ENCODE measurements at places on chromosomes 13 and 19.

DNA sequence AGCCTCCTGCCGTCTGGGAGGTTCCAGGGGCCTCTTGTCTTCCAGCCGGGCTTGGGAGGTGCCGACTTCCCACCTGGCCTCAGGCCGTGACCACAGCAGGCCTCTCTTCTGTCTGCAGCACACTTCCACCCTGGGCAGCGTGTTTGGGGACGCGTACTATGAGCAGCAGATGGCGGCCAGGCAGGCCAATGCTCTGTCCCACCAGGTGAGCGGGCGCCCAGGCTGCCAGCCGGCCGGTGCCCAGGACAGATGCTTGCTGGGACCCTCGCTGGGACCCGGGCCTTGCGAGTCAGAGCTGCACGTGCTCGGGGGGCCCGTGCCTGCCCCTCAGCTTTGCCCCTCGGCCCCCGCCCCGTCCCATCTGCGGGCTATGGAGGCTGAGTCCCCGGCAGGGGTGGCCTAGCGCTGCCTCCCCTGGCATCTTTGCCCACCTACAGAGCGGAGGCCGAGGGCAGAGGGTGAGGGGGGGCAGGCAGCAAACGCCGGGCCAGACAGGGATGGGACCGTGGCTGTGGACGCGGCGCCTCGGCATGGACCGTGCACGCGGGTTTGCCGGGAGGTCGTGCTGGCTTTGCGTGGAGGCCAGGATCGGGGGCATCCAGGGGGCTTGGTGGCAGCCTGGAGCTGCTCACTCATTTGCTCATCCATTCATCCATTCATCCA is 16.2 kb downstream of the COMP start:
- DNase-seq = no peak

GRCh38 chr19:44509478-44509877 is 9.2 kb upstream of the ZNF180 start:
- DNase-seq = no peak

- no peak for DNase-seq
These were observed 24.5 kb upstream of the LPAR6 start for GRCh38 chr13:48437371-48437770.

DNA sequence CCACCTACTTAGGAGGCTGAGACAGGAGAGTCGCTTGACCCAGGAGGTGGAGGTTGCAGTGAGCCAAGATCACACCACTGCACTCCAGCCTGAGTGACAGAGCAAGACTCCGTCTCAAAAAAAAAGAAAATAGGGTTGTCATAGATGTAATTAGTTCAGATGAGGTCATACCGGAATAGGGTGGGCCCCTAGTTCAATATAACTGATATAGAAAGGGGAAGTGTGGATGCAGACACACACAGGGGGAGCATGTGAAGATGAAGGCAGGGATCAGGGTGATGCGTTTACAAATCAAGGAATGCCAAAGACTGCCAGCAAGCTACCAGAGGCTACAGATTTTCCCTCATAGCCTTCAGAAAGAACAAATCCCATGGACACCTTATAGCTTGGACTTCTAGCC is 24.3 kb upstream of the EEF1AKMT1 start:
- DNase-seq = no peak

- DNase-seq = no peak
These were observed 80.4 kb downstream of the INSR start for GRCh38 chr19:7213628-7214323.

DNA sequence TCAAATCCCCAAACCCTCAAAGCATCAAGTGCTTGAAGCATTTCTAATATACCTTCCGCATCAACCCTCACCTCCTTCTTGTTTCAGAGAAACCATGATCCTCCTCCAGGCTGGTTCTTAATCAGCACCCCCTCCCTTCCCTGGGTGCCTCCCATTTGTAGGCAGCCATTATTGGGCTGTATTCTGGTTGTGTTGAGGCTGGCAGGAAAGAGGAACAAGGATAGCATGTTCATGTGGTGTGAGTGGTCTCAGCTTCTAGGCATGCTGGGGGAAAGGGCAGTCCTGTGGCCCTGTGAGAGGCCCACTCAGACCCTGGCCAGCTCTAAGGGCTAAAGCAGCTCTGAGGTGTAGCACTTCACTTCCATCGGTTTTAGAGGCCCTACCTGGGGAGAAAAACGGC is 18.9 kb upstream of the TRIM13 start:
- no peak for DNase-seq

DNA sequence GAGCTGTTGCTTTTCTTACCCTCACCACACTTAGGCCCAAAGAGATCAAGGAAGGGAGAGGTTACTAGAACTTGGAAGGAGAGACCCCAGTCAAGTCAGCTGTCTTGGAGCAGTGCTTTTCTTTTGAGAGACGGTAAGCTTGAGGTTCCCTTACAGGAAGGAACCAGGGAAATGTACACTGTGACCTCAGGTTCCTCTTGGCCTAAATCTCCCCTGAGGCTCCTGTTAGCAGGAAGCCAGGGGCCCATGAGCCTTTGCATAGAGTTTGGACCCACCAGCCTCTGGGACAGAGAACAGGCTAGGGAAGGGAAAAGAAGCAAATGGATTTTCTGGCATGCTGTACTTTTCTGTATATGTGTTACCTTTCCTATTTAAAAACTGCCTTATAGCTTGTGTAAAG is 5.9 kb upstream of the GPR18 start:
- no peak for DNase-seq

- no peak for DNase-seq
These were observed 2.9 kb downstream of the FCER2 start for GRCh38 chr19:7699003-7699402.

- no peak for DNase-seq
These were observed 11.8 kb upstream of the CEACAM1 start for GRCh38 chr19:42540071-42540553.

- peak; percentile 40 for DNase-seq
These were observed 8.7 kb upstream of the SERPINE3 start for GRCh38 chr13:51330791-51331190.

DNA sequence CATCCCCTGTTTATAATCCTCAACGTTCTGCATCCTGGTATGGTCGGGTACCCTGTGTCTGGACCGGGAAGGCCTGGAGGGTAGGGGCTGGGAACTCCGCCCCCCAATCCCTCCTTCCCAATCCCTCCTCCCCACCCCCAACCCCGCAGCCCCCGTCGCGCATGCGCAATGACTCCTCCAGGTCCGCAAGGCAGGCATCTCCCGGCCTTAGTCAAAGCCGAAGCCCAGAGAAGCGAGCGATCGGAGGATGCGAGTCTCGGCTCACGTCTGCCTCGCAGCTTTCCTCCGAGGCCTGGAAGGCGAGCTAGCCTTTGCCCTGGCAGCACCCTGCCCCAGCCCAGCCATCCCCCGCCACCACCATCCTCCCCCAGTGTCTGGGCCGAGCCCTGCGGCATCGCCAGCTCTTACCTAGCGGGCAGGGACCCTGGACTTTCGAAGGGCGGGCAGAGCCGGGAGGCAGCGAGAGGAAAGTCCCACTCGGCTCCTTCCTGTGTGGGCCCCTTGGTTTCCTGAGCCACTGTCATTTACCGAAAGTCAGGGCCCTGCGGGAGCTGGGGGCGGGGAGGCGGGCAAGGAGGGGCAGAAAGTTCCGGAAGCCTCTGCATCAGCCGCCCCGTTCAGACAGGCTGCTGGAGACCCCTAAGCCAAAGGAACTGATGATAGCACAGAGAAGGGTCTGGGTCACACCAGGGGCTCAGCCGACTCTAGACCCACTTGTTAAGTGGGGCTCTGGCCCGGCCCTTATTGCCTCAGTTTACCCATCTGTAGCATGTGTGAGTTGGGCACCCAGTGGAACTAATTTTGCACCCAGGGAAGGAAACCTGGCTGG is at the start of gene JAK3:
TSS of gene JAK3 (minus strand) at position 445 of the 829 bp plus-strand sequence. CDS start 3,565 bp downstream, outside the sequence.
- DNase-seq = peak; percentile 89

DNA sequence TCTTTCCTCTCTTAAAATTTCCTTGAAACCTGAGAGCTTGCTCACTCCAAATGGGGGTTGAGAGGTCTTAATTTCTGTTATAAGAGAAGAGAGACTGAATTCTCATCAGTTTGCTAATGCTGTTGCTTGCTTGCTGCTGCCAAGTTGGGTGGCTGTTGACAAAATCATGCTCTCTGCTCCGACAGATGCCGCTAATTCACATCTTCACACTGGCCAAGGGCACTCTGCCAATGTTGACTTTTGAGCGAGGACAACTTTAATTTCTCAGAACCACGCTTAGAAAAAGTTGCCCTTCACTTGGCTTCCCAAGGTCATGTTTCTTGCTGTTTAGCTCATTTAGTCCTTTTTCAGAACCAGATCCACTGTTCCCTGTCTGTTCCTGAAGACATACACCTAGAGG is 402.9 kb downstream of the HS6ST3 start:
- DNase-seq = no peak

GRCh38 chr13:82963226-82964099 is 918.8 kb downstream of the SLITRK1 start:
- no peak for DNase-seq

DNA sequence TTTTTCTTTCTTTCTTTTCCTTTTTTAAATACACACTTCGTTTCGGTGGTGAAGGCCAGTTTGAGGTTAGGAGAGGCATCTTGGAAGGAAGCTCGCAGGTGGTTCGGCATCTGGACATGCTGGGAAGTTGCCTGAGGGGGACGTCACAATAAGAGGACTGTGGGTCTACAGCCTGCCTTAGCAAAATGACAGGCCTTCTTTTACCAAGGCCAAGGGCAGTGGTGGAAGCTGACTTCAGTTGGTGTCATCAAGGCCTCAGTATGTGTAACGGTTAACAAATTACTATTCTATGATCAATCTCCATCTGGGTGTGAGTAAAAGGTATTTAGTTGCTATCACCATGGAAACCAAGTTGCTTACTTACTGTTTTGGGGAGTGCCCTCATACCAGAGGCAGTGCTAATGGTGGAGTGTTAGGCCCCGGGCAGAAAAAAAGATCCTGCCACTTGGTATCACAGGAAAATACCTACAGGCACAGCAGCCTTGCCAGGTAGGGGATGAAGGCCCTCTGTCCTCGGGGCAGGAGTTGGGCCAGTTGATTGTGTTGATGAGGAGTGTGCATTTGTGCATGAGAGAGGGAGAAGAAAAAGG is 10.3 kb downstream of the ACTN4 start:
- DNase-seq = no peak

- no peak for DNase-seq
These were observed 26.6 kb upstream of the OR10H1 start for GRCh38 chr19:15841875-15842569.

- no peak for DNase-seq
These were observed 624 bp downstream of the SAFB start for GRCh38 chr19:5623397-5624017.

- DNase-seq = no peak
These were observed 263.4 kb upstream of the ZNF507 start for GRCh38 chr19:32082028-32082427.

DNA sequence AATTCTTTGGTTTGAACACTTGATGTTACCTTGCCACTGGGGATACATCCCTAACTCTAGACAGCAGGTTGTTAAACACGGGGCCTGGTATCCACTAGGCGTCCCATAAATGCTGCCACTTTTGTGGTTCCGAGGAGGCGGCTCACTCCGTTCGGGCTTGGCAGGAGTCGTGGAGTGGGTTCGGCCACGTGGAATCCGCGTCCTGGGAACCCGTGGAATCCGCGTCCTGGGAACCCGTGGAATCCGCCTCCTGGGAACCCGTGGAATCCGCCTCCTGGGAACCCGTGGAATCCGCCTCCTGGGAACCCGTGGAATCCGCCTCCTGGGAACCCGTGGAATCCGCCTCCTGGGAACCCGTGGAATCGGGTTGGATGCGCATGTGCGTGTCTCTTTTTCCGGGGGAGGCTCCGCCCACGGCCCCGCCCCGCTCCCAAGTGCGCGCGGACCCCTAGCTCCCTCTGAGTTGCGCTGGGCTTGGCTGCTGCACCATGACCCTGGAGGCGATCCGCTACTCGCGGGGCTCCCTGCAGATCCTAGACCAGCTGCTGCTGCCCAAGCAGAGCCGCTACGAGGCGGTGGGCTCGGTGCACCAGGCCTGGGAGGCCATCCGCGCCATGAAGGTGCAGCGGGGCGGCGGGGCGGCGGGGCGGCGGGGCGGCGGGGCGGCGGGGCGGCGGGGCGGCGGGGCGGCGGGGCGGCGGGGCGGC is at the start of gene MRI1:
TSS of gene MRI1 (plus strand) at position 422 of the 707 bp plus-strand sequence. CDS start at position 489, 67 bp downstream.
- peak; percentile 96 for DNase-seq

- DNase-seq = peak; percentile 54
These were observed 7.9 kb downstream of the SIPA1L3 start for GRCh38 chr19:37914908-37915307.

DNA sequence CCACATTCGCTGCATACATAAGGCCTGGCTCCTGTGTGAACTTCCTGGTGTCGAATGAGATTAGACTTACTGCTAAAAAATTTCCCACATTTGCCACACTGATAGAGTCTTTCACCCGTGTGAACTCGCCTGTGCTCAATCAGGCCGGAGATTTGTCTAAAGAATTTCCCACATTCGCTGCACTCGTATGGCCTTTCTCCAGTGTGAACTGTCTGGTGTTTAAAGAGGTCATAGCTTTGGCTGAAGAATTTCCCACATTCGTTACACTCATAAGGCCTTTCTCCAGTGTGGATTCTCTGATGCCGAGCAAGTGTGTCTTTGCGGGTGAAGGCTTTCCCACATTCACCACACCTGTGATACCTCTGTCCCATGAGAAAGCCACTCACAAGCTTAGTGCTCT is 6.5 kb downstream of the ZNF671 start:
- DNase-seq = no peak

DNA sequence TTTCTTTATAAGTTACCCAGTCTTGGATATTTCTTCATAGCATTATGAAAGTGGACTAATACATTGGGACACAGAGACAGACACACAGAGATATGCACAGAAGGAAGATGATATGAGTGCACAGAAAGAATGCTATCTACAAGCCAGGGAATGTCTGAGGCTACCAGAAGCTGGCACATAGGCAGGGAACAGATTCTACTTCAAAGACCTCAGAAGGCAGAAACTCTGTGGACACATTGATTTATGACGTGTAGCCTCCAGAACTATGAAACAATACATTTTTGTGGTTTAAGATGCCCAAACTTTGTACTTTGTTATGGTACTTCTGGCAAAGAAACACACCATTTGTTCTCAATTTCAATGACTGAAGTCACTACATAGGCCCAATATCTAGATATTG is 556.7 kb downstream of the PCDH9 start:
- no peak for DNase-seq

GRCh38 chr19:49413348-49413747 is 9.9 kb downstream of the PTH2 start:
- no peak for DNase-seq

DNA sequence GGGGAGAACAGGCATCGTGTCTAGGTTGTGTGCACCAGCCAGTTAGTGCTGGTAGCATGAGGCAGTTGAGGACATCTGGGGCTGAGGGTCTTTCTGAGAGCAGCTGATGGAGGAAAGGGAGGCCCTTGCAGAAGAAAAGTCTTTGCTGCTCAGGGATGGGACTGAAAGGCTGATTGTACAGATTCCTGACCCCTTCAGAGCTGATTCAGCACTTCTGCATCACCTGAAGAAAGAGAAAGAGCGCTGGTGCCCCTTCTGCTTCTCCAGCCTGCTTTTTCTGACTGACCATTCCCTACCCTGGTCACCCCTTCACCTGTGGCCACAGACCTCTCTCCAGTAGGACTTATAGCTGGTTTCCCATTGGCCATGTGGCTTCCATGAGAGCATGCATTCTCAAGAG is 476.2 kb downstream of the TSHZ3 start:
- no peak for DNase-seq

Data from GM20000 (cell line).